Lower leg skin (tissue), 4 donors: ENCODE measurements at places on chromosomes 7 and 10. TPM values are rescaled to one million over a fixed set of nuclear protein-coding genes. Genes with fewer than 3 reads are reported as not detected.

AKR1C3 gene
- total RNA-seq: 37.7 TPM

DNAJC12 gene
- 0.49 TPM for total RNA-seq

GRCh38 chr7:116967983-116968382 is 14.7 kb downstream of the ST7 start:
- no peak for DNase-seq

GRCh38 chr7:36128448-36129047 is 24.5 kb upstream of the EEPD1 start:
- DNase-seq: peak; percentile 85

DNA sequence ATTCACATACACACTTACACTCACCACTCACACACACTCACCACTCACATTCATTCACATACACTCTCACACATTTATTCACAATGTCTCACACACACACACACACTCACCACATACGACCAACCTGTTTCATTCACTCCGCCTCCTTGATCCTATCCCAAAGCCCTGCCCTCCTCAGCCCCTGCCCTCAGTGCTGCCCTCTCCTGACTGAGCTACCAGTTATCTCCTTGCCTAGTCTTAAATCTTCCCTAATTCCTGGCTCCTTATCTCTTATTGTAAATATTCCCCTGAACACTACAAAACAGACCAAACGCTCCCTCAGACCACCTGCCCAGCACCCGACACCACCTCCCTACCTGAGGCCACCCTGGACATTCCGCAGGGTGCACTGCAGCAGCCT is 26.1 kb upstream of the C10orf120 start:
- no peak for DNase-seq

IFIT3 gene
- 8.2 TPM for total RNA-seq

ZNF107 gene
- 11.4 TPM for total RNA-seq

DNA sequence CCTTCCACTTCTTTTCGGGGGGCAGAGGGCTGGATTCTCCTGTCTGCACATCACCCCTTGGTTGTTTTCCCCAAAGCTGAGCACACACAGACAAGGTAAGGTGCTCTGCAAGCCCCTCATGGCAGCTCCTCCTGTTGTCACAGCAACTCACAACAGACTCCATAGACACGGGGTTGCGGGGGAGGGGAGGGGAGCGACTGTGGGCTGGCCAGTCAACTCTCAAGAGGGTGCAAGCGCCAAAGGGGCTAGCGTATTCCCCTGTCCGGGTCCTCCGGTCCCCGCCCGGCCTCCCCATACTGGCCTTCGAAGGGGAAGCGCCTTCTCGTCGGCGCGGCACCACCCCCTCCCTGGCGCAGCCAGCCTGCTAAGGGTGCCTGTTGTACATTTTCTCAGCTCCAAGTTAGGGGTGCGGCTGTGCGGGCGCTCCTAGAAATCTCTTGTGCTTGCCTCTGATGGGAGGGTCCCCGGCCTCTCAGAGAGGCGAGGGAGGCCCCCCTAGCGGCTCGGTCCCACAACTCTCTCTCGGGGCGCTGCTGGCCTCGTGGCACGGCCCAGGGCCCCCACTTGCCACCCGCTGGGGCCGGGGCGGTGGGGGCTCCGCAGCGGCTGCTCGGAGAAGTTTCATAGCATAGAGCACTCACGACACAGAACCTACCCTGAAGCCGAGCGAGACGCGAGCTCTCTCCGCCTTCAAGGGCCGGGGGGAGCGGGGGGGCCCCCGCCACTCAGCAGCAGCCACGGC is 498 bp downstream of the RHOBTB1 start:
- DNase-seq: peak; percentile 91

DNA sequence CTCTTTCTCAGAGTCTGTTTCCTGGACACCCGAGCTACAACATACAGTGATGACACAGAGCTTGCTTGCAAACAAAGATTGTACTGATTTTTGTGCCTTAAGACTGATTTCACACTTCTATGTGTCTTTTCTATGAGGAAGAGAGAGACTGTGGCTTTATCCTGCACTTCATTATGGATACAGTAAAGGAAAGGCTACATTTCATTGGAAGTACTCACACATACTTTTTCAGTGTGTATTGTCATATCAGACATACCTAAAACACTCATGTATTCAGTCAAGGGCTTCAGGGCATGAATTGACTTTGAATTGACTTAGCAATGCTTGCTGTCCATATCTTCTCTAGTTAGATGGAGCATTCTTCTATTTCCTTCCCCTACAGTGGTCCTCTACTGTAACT is 135.5 kb upstream of the IMMP2L start:
- no peak for DNase-seq

DNA sequence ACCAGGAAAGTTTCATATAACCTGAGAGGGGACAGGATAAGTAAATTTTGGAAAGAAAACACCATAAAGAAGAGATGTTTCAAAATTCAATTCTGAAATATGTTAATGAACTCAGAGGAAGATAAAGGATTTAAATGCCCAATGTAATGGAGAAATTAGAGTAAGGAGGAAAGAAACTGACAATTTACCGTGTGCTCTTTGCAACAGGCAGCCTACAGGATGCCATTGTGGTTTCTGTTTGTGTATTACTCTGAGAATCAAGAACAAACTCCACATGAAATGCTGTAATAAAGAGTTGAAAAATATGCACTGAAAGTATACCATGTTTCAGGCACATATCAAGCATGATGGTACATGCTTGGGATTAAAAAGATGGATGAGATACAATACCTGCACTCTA is 44.8 kb upstream of the GLCCI1 start:
- DNase-seq: no peak

GRCh38 chr7:45583296-45583695 is 9.1 kb downstream of the ADCY1 start:
- no peak for DNase-seq

ITGB8 gene
- 66.1 TPM for total RNA-seq

NODAL gene
- total RNA-seq: not detected

VWDE gene
- total RNA-seq: 0.32 TPM

DYNC1I1 gene
- 3.3 TPM for total RNA-seq

BUB3 gene
- 75.7 TPM for total RNA-seq

SPDYE5 gene
- not detected for total RNA-seq

INTS15 gene
- 30.9 TPM for total RNA-seq

DNA sequence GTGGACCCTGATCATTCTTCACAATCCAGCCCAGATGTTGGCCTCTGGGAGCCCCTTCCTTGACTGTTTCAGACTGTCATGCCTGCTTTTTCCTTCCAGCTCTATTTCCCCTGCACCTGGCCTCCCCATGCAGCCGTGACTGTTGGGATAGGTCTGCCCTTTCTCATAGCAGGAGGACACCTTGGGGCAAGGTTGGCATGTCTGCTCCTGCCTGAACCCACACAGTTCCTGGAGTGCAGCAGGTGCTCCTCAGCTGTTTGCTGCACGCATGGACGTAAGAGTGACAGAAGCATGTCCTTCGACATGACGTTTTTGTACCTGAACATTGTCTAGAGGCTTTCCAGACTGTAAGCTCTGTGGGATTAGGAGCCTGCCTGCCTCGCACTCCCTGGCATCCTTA is 24.0 kb downstream of the POR start:
- no peak for DNase-seq

CCDC172 gene
- not detected for total RNA-seq

MYL10 gene
- not detected for total RNA-seq

DNA sequence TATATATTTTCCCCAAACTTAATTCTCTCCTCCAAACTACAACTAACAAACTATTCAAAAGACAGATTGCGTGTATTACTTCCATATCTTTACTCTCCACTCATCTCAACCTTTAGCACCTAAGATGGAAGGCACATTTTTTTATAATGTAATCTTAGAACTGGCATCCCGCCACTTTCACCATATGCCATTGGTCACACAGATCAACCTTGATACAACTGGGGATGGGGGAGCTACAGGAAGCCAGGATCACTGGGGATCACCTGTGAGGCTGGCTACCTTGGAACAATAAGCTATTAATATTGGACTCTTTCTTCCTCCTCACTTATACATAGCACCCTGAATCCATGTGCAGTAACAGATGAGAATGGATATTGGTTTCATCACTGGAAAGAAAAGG is 469.6 kb upstream of the LRRN3 start:
- DNase-seq: no peak

SEMA3A gene
- total RNA-seq: 0.19 TPM

DNA sequence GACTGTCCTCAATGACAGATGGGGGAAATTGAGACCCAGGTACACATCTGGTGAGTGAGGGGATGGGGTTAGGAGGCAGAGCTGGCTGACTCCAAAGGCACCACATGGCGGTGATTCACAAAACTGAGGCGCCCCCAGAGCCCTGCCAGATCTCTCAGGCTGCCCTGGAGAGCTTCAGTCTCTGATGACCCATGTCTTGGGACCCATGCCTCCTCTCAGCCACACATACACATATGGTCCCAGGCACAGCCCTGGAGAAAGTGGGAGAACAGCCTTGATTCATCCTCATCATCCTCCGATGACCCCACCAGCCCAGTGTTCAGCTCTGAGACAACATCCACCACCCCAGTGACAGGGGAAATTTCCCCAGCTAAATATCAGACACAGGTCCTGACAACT is 426.0 kb downstream of the RPS24 start:
- peak; percentile 70 for DNase-seq

- no peak for DNase-seq
Observed at GRCh38 chr10:78295242-78295641, 261.6 kb downstream of the RPS24 start.

- no peak for DNase-seq
Observed at GRCh38 chr7:26989897-26990670, 105.7 kb downstream of the HOXA1 start.

DNA sequence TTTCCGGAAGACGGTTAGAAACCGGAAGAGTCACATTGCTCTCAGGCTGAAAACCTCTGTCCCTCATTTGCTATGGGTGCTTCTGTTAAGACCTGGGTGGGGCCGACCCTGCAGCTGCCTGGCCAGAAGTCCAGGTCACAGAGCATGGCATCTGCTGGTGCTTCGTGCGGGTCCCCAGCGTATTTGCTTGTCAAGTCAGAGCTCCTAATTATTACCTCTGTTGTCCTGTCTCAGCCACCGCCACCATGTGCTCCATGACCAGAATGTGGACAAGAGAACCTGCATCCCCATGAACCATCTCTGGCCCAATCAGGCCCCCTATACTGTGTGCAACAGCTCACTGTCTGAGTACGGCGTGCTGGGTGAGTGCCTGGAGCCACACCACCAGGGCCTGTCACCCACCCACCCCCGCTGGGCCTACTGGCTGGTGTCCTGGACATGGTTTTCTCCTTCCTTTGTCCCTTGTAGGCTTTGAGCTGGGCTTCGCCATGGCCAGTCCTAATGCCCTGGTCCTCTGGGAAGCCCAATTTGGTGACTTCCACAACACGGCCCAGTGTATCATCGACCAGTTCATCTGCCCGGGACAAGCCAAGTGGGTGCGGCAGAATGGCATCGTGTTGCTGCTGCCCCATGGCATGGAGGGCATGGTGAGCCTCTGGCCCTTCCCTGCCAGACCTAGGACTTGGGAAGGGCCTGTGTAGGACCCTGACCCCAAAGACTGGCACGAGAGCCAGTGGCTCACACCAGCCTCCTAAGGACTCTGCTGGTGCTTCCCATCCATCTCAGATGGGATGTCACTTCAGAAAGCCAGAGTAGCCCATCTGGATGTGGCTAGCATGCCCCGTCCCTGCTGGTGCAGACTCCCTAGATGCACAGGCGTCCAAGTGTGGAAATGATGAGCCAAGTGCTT is 51.3 kb upstream of the ZMIZ2 start:
- DNase-seq: no peak

- DNase-seq: no peak
Observed at GRCh38 chr10:131211559-131211958, 100.0 kb downstream of the TCERG1L start.

CDNF gene
- total RNA-seq: 1.9 TPM

DNA sequence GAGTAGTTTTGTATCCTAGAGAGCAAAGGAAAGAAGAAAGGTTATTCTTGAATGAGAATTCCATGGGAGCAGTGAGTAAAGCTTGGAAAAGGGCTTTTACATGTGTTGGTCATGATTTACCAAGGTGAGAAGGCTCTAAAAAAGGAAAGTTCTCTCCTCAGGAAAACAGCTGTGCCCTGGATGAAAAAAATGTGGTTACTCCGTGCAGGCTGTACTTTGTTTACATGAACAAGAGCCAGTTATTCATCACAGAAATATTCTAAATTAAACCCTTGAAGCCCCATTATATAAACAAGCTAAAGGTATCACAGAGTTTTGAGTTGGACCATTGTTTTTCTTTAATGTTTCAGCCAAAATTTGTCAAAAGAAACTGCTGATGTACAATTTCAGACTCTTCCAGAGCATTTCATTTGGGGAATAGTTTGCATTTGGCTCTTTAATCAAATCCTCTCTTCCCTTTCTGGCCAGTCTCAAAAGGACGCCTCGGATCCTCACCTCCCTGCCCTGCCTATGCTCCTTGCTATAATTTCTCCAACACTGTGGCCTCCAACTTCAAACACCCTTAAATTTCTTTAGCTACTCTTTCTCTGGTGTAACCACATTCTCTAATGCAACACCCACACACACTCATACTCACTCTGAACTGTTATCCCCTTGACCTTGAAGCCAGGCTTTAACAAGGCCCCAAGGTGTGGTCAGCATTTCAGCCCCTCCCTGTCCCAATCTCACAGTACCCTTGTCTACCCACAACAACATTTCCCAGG is 47.4 kb downstream of the AFAP1L2 start:
- peak; percentile 25 for DNase-seq

DNA sequence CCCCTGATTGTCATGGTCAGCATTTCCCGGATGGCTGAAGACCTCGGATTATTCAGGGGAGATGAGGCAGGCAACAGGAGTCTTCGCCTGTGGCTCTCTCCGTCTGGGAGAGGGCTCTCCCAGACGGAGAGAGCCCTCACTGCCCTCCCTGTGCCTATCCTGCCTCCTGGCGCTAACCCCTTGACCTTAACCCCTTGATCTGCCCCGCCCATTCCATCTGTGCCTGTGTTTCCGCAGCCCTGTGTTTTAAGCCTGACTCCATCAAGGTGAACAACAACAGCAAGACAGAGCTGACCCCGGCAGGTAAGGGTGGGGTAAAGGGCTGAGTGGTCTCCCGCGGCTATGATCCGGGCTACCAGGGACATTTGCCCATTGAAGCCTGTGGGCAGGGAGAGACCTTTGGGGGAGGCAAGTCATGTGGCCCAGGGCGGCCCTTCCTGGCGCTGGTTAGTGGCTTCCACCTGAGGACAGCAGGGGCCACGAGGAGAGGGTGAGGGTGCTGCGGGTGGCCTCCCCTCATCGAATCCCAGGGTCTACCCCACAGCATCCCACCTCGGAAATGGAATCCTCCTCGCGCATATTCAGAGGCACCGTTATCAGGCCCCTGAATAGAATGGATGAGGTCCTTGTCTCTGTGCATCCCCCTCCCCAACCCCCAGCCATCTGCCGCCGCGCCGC is 4.2 kb upstream of the MUC12 start:
- no peak for DNase-seq
